ENCODE measurements at places on chromosomes 12 and 14.

DNA sequence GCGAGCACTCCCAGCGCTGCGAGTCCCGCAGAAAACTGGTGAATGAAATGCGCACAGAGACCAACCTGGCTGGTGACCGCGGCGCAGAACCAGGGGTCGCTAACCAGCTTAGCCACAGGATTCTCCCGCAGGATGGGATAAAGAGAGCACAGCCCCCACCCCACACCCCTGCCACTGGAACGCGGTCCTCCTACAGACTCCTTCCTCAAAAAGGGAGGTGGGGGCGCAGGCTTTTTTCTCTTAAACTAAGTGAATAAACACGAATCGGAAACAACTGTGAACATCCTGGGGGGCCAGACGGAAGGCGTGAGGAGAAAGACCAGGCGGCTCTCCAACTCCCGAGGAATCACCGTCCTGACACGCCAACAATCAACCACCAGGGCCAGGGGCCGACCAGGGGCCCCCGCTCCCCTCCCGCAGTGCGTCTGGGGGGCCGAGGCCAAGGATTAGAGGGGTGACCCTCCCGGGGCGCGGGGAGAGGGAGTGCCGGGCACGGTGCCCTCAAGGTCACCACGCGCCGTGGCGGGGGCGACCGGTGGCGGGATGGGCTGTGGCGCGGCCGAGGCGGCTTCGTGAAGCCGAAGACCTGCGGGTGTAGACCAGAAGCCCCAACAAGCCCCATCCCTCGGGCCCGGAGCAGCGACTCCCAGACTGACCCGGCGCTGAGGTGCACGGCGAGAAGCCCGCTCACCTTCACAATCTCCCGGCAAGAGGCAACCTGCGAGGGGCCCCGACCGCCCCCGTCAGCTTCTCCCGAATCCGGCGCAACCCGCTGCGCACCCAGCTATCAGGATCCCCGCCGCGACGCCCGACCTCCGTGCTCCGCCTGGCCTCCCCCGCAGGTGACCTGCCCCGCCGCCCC, 704 bp downstream of the ATP2B1 start:
- peak; percentile 2 for DNase-seq

DNA sequence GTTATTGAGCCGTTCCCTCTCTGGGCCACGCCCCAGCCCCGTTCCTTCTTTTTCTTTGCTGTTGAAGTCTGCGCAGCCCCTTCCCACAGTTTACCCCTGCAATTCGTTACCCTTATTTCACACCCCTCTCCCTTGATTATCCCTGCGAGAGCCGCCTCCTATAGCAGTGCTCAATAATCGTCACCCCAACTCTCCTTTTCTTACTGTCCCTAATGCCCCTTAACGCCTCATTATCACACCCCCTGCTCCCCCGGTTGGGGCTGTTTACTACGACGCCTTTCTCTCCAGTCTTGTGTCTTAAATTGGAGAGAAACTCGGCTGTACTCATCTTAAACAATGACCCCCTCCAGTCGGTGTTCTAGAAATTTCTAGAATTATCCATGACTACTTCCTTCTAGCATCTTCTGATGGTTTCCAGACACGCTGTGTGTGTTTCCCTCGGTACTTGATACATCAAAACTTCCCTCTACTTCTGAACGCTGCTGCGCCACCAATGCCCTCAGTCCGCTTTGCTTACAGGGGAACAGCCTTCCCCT, 713 bp upstream of the FBXL14 start:
- DNase-seq, result peak; percentile 15

DNA sequence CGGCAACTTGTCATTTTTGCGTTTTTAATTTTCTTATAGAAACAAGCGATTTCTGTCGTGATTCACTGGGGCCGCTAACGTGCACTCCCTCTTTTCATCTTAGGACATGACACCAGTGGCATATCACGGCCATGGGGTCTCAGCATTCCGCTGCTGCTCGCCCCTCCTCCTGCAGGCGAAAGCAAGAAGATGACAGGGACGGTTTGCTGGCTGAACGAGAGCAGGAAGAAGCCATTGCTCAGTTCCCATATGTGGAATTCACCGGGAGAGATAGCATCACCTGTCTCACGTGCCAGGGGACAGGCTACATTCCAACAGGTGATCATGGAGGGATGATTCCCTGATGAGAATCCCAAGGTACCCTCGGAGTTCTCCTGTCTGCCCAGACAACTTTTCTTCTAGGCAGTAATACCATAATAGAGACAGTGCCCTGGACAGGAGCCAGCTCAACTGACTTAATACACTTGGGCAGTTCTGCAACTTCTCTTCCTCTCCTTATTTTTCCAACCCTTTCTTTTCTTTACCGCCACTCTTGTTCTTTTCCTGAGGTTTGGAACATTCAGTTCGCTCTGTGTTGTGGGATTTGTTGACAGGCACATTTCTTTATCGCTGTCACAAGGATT, 821 bp downstream of the TMEM106C start:
- peak; percentile 7 for DNase-seq

GRCh38 chr12:125860672-125861288, 795.5 kb downstream of the AACS start:
- no peak for DNase-seq

DNA sequence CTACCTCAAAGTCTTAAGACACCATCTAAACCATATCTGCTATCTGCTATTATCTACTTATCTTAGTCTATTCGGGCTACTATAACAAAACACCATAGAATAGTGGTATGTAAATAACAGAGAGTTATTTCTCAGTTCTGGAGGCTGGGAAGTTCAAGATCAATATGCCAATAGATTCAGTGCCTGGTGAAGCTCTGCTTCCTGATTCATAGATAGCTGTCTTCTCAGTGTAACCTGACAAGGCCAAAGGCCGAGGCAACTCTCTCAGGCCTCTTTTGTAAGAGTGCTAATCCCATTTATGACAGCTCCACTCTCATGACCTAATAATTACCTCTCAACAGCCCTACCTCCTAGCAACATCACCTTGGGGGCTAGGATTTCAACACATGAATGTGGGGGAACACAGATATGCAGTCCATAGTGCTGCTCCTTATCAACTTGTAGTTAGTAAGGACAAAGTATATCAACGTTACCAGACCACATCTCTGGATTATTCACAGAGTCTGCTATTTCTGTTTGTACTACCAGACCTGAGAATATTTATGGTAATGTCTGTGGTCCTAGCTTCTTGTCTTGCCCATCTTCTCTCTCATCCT, 297.8 kb downstream of the FOXG1 start:
- no peak for DNase-seq

Measured in NCI-H187 (cell line).